Adrenal gland (tissue), 19 donors: ENCODE measurements at places on chromosomes 11 and 22. TPM values are rescaled to one million over a fixed set of nuclear protein-coding genes. Genes with fewer than 3 reads are reported as not detected.
A peak's percentile ranks its signal among the peaks of the same experiment; 100 is the strongest.

SLC37A4 gene
- polyA plus RNA-seq: 25.5 TPM

- H3K27ac ChIP-seq: peak overlapping the region; percentile 15
- H3K4me1 ChIP-seq: peaks cover 24% of the 10 kb centered on the region
- no peak for DNase-seq
- no peak overlapping the region for H3K4me3 ChIP-seq
- H3K27me3 ChIP-seq: no peaks in the 10 kb centered on the region
These were observed 3.4 kb downstream of the PLAAT3 start for GRCh38 chr11:63610604-63611394.

- no peak overlapping the region for H3K27ac ChIP-seq
- no peak for DNase-seq
- H3K4me3 ChIP-seq: no peak overlapping the region
- no peaks in the 10 kb centered on the region for H3K27me3 ChIP-seq
- H3K36me3 ChIP-seq: no peaks in the 10 kb centered on the region
These were observed 49.9 kb upstream of the PAX6 start for GRCh38 chr11:31861011-31861410.

RSF1 gene
- 34.0 TPM for polyA plus RNA-seq

DNA sequence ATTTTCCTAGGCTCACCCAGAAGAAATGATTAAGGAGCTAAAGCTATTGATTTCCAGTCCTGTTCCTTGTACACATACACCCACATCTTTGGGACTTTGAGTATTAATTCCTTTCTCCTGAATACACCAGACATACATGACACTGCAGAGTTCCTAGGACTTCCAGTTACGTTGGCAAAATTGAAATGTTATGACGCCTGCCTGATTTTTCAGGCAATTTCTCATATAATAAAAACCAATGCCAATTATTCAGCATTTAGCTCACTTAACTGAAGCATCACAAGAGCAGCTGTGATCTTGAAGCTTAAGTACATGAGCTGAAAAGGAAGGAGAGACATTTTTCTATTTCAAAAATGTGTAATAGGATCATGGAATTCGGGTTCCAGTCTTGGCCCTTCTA lies 4.5 kb downstream of the CLMP start:
- no peaks in the 10 kb centered on the region for H3K27me3 ChIP-seq
- H3K27ac ChIP-seq: no peak overlapping the region
- H3K4me3 ChIP-seq: no peak overlapping the region
- DNase-seq: no peak

- no peaks in the 10 kb centered on the region for H3K27me3 ChIP-seq
- no peak overlapping the region for H3K27ac ChIP-seq
- H3K36me3 ChIP-seq: no peaks in the 10 kb centered on the region
- no peak overlapping the region for H3K4me3 ChIP-seq
These were observed 4.4 kb downstream of the KCNJ11 start for GRCh38 chr11:17384002-17384511.

CRYBB3 gene
- polyA plus RNA-seq: 2.7 TPM

OR1S1 gene
- polyA plus RNA-seq: not detected

DNA sequence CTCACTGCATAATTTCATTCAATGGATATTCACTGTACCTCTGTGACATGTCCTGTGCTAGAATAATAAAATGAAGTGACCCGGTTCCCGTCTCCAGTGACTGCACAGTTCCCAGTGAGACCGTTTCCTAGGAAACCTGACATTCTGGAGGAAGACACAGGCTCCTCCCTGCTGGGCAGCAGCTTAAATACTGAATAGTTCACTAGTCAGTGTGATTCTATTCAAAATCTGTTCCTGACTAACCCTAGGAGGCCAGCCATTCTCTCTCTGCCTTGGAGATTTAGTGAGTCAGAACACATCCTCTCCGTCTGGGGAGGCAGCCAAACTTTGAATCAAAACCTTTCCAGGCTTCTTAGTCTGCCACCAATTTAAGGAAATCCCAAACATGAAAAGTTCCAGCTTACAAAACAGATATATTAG lies 11.3 kb downstream of the TRIM66 start:
- H3K4me1 ChIP-seq: peaks cover 7% of the 10 kb centered on the region
- peak; percentile 80 for DNase-seq
- H3K27ac ChIP-seq: peak overlapping the region; percentile 77
- H3K27me3 ChIP-seq: no peaks in the 10 kb centered on the region
- no peaks in the 10 kb centered on the region for H3K36me3 ChIP-seq

DNA sequence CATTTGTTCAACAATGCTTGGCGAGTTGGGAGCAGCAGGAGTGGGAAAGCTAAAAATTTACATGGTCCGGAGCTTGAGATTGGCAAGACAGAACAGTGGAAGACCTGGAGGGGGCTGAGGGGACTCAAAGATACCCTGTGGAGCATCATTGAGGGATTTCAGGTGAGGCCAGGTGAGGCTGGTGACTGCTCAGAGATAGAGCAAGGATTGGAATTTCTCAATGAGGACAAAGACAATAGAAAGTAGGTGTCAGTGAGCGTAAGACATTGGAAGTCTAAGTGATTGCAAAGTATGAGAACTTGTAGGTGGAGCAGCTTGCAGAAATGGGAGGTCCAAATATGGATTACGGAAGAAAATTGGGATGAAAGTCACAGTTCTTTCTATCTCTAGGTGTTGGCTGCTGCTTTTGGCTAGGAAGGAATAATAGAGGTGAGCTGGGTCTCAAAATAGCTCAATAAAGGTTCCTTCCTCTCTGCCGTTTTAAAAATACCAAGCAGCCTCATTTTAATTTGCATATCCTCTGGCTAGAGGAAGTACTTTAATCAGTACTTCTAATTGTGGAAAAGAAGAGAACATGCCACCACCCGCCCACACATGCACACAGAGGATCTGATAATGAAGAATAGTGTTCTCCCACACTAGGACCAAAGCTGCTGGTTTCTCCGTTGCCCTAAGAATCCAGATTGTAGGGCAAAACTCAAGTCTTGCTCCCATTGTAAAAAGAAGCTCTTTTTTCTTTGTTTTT lies 41.8 kb upstream of the SORL1-AS1 start:
- no peaks in the 10 kb centered on the region for H3K27me3 ChIP-seq
- no peak for DNase-seq

MICAL2 gene
- polyA plus RNA-seq: 18.2 TPM
